NCI-H1417 treated with DMSO at 0.1 percent for 48 hours (cell line): ENCODE measurements at places on chromosomes 11 and 22.

GRCh38 chr22:48867891-48868290 is 959.8 kb downstream of the BRD1 start:
- no peak for DNase-seq

DNA sequence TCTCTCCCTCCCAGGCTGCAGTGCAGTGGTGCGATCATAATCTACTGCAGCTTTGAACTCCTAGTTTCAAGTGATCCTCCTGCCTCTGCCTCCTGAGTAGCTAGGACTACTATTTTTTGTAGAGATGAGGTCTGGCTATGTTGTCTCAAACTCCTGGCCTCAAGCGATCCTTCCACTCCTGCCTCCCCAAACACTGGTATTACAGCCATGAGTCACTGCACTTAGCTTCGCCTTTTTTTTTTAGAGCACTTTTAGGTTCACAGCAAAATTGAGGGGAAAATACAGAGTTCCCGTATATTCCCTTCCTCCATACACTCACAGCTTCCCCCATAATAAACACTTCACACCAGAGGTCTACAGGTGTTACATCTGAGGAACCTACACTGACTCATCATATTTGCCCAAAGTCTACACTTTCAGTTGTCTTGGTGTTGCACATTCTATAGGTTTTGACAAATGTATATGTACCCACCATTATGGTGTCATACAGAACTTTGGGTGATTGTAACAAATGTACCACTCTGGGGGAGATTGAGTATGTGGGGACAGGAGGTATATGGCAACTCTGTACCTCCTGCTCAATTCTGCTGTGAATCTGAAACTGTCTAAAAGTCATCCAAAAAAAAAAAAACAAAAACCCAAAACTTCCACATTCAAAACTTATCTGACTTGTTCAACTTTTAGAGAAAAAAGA is 11.3 kb upstream of the SLC37A4 start:
- DNase-seq = no peak

GRCh38 chr22:44103735-44104480 is 76.8 kb upstream of the PARVG start:
- DNase-seq = no peak

DNA sequence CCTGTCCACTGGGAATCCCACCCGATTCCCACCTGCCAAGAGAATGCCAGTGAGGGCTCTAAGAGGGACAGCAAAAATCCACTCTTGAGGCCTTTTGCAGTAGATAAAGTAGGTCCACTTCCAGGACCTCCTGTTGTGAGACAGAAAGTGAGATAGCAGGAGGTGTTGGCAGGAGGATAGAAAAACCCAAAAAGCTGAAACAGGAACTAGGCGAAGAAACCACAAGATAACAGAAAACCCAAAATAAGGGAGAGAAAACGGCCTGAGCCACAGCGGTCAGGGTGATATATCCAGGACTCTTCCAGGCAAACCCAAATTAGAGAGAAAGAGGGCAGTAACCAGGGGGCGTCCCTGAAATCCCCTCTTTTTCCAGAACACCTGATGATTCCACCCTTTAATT is 79.7 kb upstream of the LINC01488 start:
- DNase-seq = no peak

GRCh38 chr22:31618057-31618456 is 44.0 kb downstream of the PISD start:
- DNase-seq = peak; percentile 30

DNA sequence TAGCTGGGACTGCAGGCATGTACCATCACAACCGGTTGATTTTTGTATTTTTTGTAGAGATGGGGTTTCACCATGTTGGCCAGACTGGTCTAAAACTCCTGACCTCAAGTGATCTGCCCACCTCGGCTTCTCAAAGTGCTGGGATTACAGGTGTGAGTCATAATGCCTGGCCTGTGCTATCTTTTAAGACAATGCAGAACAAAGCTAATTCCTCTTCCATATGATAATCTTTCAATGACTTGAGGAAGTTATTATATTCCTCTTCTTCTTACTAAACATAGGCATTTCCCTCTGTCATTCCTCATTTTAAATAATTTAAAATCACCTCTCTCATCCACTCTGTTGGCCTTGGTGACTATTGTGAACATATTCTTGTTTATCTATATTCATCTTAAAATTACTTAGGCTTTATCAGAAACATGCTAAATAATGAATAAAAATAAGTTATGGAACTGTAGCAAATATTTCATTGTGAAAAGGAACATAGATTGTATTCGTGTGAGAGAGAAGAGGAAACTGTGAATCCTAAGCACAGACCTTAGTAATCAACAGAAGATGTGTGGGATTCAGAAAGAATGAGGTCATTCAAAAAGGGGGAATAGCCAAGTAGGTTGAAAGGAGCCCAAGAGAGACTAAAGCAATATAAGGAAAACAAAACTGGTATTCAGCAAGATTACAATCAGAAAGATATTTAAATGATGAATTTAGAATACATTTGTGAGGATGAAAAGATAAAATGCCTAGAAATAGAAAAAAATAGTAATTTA is 269.4 kb downstream of the TTC28 start:
- no peak for DNase-seq

GRCh38 chr11:129846508-129847335 is 31.1 kb downstream of the TMEM45B start:
- peak; percentile 11 for DNase-seq

- DNase-seq = no peak
Observed at GRCh38 chr11:45725121-45725520, 59.7 kb upstream of the CHST1 start.

GRCh38 chr11:64643256-64643881 is 52.3 kb downstream of the SLC22A12 start:
- DNase-seq = no peak

- DNase-seq = no peak
Observed at GRCh38 chr11:116231543-116231942, 541.2 kb downstream of the BUD13 start.

GRCh38 chr22:36008131-36008530 is 20.5 kb downstream of the RBFOX2 start:
- no peak for DNase-seq

DNA sequence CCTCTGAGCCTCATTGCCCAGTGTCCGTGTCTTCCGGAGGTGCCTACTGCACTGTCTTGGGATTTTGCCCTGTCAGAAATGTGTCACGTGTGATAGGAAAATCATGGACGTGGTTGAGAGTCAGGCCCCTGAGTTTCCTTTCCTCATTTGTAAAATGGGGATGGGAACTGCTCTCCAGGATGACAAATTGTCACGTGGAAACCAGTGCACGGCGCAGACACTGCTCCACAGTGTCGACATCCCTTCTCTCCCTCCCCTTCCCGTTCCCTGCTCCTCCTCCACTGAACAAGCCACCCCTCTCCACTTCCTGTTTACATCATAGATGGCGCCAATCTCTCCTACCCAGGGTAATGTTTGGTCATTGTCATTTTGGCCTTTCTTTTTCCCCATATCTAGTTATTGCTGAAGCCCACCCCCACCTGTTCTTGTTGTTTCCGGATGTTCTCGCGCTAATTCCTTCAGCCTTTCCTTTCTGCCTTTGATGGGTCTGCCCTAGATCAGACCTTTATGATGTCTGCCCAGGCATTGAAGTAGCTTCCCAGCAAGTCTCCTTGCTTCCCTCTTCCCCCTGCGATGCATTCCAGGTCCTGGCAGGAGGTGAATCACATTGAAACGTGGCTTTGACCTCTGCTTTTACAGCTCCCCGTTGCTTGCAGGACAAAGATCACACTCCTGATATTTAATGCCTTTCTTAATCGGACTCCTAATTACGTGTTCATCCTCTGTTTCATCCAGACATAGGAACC is 91.8 kb downstream of the TBC1D22A start:
- no peak for DNase-seq

DNA sequence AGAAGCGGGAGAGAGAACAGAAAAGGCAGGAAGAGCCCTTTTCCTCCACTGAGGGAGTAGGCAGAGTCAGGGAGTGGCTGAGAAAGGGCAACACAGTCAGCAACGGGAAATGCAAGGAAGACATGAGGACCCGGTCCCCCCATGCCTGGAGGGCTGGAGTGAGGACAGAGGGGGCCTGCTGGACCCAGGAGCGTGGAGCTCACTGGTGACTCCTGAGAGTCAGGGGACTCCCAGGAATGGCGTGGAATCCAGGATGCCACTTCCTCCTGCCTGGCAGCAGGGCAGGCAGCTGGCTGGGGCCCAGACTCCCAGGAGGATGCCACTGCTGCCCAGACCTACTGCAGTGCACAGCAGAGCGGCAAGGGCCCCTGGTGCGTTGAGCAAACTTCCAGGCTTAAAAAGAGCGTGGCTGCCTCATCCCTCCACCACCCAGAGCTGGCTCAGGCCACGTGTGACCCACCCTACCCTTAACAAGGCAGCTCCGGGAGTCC is 11.3 kb downstream of the C11orf21 start:
- no peak for DNase-seq

DNA sequence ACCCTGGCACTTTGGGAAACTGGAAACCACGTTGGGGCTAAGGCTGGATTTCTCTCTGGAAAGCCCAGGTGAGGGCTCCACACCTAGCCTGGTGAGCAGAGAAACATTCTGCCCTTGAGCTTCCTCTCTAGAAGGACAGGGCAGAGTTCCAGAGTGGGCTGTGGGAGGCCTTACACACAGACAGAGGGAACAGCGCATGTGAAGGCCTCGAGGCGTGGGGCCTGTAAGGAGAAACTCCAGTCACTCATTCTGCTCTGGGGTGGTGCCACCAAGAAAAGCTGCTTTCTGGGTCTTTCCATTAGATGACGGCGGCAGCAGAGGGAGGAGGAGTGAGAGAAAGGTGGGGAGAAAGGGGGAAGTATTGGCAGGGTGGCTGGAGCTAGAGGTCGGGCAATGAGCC is 183.1 kb downstream of the CHST1 start:
- DNase-seq = no peak

DNA sequence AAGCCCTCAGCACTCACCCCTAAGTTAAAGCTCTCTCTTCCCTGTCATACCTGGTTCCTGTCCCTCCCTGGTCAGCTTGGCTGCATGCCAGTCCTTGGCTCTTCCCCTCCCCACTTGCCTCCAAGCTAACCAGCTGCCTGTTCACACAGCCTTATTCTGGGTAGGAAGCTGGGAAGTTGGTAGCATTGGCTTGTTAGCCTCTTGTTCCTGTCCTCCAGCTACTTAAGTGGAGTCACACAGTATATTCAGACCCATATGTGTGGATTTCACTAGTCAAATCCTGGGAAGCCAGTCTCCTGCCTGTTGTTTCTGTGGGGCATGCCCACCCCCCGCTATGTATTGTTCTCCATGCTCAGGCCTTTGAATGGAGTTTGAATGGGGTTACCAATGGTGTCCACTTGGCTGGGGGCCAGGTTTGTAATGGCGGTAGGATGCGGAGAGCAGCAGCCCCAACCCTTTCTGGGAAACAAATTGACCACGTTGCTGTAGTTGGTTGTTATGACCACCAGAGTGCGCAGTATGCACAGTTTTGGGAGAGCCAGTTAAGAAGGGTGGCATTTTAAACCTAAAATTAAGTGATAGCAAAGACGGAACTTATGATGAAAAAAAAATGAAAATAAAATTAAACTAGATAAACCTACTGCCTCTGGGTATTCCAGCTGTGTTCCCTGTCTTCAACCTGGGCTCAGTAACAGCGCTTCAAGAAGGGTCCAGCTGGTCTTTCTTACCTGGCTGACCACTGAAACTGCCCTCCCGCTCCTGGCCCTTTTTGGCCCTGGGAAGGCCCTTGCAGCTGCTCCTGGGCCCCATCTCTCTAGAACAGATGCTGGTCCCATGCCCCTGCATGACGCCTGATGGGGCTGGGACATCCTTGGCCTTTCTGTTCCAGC is 10.7 kb upstream of the RPS3 start:
- peak; percentile 68 for DNase-seq
